ENCODE measurements at places on chromosomes 7 and 10.

DNA sequence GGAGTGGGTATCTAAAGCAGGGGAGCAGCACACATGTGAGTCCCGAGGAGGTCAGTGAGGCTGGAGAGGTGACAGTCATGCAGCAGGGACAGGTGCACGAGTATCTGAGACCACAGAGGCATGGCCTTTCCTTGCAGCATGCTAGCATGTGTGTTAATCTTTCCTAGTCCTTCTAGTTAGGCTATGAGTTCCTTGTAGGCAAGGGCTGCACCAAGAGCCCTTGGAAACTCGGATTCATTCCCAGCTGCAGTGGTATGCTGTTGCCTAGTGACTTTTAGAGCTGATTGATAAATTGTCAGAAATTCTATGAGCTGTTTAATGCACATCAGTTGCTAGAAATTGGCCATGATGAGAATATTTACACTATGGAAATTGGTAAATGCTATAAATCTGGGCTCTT lies 132.0 kb downstream of the SORCS3 start:
- no peak for DNase-seq

- no peak for DNase-seq
These were observed 14.5 kb downstream of the VWDE start for GRCh38 chr7:12389089-12389700.

DNA sequence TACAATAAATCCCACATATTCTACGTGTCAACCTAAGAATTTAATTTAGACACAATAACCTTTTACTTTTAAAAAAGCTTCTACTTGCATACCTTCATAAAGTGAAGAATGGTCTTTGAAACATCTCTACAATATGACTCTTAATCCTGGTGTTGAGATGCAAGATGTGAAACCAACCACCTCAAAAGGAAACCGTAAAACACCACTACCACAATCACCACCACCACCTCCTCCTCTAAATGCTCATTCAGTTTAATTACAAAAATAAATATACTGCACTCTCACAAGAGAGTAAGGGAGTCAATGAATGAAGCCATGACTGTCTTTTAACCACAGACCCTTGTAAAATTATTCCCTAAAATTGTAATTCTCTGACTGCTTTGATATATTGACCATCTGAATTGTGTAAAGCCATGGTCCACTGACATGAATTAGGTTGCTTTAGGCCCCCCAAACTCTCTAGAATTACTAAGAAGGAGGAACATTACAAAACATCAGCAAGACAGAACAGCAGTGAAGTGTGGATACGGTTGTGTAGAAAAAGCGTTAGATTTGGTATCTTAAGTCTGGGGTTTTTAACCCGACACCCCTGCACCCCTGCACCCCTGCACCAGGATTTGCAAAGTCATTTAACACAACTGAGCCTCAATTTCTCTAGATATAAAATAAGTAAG lies 171.4 kb downstream of the SFMBT2 start:
- DNase-seq: no peak

DNA sequence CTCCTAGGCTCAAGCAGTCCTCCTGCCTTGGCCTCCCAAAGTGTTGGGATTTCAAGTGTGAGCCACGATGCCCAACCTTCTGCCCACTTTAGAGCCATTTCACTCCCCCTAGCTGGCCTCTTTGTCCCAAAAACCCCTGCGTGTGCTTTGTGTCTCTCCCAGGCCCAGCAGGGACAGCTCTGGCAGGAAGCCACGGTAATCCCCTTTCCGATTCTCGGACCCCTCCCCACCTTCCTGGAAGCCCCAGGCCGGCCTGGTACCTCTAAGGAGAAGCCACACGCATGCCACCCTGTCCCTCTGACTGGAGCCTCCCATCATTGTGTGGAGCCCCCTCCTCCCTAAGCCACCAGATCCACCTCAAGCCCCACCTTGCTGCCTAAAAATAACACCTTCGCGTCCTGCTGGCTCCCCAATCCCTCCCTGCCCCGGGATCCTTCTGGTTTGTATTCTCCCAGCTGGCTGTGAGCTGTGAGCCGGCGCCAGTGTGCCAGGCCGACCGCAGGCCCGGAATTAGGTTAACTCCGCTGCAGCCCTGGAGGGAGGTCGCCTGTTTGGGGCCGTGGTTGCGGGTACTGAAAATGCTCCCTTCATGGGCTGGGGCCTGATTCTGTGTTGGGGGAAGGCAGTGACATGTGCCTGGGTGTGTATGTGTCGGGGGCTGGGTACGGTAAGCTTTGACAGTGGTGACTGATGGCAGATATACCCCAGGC lies 16.4 kb upstream of the SRRM3 start:
- DNase-seq: no peak

- no peak for DNase-seq
These were observed 4.7 kb downstream of the C10orf88 start for GRCh38 chr10:122949296-122949695.

DNA sequence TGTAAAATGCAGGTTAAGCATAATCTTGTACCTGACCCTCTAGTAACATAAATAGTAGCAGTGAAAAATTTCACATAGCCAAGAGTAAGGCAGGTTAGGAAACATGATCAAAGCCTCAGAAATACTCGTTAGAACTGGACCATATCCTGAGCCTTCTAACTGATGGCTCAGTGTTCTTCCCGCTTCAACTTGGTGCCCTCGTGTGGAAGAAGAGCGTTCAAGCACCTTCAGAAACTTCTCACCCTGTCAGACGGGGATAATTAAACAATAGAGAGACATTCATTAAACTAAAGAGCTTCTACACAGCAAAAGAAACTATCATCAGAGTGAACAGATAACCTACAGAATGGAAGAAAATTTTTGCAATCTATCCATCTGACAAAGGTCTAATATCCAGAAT lies 124.5 kb downstream of the MYOF start:
- DNase-seq: no peak

DNA sequence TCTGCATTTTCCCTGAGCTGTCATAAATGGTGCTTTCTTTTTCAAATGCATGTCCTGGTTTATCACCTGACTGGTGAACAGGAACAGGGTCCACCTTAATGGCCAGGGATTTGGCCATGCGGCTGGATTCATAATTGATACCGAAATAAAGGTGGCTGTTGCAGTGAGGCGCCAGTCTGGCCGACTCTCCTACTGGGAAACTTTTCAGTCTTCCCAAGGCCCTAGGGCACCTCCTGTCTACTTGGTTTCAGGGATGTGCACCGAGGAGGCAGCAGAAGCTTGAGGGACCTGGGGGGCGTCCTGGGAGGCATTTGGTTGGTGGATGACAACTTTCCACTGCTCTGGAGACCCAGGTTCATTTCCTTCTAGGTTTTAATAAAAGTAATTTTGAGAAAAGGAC lies 46.4 kb upstream of the FIGNL1 start:
- no peak for DNase-seq

- no peak for DNase-seq
These were observed 12.5 kb upstream of the ARMC3 start for GRCh38 chr10:22915314-22915713.

DNA sequence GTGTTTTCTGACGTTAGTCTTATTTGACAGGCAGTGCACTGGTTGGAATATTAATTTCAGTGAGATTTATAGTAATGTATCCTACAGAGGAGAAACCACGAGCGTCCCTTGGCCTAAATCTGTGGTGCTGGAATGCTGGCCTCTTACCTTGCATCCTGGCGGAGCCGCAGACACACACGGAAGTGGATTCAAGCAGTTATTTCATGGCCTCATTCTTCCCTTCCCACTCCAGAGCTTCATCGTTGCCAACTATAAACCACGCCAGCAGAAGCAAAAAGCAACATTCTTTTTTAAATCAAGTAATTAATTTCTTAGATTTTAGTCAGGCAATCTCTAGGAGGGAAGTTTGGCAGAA lies 13.1 kb downstream of the WIPI2 start:
- no peak for DNase-seq

DNA sequence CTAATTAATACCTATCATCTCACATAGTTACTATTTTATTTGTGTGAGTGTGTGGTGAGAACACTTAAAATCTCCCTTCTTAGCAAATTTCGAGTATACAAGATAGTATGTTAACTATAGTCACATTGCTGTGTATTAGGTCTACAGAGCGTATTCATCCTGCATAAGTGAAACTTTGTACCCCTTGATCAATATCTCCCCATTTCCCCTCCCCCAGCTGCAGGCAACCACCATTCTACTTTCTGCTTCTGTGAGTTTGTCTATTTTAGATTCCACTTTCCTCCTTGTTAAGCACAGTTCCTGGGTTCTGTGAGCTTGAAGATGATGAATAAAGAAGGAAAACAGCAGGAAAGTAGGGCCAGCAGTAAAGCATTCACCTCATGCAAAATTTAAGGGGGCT lies 42.4 kb downstream of the MRPS33 start:
- no peak for DNase-seq

DNA sequence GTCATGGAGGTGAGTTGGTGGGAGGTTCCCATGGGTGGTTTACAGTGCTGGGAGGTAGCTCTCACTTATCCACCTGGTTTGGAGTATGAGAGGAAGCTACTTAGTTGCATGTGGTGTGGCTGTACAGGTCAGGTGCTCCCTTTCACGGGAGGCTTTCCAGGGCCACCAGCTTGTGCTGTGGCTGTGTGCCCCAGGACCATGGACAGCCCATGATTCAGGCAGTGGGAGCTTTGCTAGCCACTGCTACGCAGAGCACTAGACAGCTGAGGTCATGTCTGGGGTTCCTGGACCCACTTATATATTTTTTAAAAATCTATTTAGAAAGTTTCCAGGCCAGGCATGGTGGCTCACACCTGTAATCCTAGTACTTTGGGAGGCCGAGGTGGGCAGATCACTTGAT lies 42.5 kb upstream of the KCNMA1 start:
- no peak for DNase-seq

- DNase-seq: no peak
These were observed 35.7 kb downstream of the NAPEPLD start for GRCh38 chr7:103113164-103113563.

DNA sequence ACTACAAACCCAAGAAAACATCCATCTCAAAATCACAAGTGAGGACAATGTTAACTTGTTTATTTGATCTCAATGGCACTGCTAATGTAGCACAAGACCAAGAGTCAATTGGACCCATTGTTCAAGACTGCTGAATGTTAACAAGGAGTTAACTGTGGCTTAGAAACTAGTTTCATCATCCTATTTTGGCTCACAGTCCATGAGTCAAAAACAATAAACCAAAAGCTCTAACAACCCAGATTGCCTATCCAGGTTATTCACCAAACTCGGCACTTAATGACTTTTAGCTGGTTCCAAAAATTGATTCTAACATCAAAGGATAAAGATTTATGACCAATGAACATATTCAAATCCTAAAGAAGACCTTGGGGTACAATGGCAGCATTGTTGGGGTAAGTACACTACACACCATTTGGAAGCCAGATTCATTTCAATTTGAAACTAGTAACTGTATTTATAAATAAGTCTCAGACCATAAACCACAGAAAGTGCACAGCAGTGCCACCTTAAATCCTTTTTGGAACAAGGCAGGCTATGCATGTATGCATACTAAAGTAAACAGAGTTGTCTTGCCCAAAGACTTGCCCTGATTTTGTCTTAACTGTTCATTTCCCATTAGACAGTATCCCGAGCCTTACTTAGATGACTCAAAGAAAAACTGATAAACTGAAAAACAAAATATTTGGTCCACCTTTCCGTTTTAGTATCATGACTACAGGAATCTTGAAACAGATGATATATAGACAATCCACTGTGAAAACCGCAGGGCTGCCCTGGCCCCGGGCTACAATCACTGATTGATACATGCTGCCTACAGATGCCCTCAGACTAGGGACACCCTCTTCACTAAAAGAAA lies 84.5 kb downstream of the SRPK2 start:
- no peak for DNase-seq

DNA sequence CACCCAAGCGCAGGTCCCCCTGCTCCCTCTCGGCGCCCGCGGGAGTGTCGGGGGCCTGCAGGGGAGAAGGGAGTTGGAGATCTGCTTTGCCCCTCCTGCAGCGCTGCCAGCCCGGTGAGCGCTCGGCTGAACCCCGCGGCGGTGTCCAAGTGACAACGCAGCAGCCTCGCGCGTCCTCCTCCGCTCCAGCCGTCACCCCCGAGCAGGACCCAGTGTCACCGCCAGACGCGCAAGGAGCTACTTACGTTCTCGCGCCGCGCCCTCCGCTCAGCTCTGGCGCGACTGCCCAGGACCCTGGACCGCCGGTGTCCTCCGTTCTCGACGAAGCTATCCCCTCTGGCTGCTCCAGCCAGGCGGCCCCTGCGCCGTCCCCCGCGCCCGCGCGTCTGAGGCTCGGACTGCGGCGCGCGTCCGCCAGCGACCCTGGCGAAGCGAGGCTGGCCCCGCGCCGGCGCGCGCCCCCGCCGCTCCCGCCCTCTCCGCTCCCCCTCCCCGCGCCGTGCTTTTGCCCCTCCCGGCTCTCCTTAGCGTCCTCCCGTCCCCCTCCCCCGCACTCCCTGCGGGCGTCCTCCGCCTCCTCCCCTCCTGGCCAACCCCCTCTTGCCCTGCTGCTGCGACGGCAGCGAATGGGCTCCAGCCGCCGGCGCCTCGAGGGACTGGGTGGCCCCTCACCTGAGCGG lies at the start of gene NRCAM:
Gene NRCAM (minus strand): TSS at position 439 of the 680 bp plus-strand sequence. CDS start 216,372 bp downstream, outside the sequence.
- DNase-seq: peak; percentile 44

GRCh38 chr7:18116661-18117060 lies 89.0 kb upstream of the PRPS1L1 start:
- no peak for DNase-seq

GRCh38 chr7:100469227-100470044 lies 5.4 kb upstream of the SPACDR start:
- peak; percentile 97 for DNase-seq

GRCh38 chr7:85274454-85274853 lies 87.6 kb upstream of the SEMA3D start:
- no peak for DNase-seq

- no peak for DNase-seq
These were observed 1132.0 kb upstream of the LRRTM3 start for GRCh38 chr10:65793738-65794425.

DNA sequence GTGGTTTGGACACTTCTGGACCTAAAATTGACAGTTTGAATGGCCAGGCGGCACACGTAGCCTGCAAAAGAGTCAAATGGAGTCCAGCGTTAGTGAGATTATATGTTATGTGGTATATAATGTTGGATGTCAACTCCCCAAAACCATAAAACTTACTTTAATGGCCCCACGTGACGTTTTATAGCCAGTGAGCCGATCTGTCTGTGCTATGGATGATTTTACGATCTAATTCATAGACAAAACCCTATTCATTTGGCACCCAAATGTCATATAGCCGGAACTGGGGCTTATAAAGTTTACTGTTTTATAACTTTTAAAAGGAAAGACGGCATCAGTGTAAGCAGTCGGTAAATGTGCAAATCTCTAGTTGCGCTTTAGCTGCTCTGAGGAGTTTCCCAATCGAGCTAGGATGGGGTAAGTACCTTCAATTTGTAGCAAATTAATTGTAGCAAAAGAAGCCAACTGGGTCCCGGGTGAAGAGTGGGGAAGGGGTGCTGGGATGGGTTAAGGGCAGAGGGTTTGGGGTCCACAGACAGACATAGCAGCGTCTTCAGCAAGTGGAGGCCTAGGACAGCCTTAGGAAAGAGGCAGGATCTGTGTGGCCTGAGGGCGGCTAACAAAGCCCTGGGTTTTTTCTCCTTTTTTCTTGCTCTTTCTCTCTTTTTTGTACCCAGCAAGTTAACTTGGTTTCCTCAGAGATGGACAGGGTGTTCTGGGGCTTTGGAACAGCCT lies 3.2 kb downstream of the HOXA5 start:
- no peak for DNase-seq

GRCh38 chr7:157775021-157775559 lies 438.3 kb downstream of the DNAJB6 start:
- peak; percentile 34 for DNase-seq
